K562 (cell line): ENCODE measurements at places on chromosomes 2 and 18. TPM values are rescaled to one million over a fixed set of nuclear protein-coding genes. Genes with fewer than 3 reads are reported as not detected.

Gene IL1F10
- not detected in 2 replicates for total RNA-seq

Gene CTAGE1
- total RNA-seq: not detected in 2 replicates

Gene ALPG
- total RNA-seq: not detected in 2 replicates

Gene LRP1B
- total RNA-seq: not detected in 2 replicates

Gene DHRS9
- 0.27 and 0.49 TPM in 2 replicates for total RNA-seq

DNA sequence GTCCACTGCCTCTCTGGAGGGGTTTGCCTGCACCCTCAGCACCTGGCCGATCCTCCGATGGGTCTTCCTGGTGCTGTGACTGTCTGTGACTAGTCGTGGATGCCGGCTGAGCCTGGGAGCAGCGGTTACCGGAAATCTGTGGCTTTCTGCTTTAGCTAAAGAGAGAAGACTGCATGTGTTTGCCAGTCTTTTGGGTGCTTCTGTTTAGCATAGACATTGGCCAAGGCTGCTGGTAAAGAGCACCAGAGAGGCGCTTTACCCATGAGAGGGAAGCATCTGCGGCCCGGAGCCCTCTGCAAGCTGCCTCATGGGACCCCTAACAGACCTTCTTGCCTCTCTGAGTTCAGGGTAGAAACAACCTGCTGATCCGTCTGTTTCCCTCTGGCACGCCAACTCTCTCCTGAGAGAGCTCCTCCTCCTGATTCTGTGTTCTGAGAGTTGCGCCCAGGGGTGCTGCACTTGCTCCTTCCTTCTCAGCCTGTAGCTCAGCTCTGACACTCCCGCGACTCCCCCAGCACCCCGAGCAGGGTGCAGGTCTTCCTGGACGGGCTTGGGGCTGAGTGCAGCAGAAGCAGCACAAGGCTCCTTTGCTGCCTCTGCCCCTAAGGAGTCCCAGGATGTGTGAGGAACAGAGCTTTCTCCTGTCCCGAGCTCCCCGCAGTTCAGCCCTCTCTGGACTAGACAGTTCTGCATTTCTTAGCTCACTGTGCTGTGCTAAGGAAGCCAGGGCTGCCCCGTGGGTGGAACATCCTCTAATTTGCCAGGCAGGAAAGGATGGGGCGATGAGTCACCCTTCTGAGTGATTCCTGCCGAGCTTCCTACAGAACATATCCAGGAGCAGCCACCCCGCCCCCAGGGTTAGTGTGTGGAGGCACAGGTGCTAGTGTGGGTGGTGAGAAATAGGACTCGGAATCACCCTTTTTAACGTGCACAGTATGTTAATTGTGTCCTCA is 203.2 kb downstream of the SH3RF3 start:
- DNase-seq: no peak

DNA sequence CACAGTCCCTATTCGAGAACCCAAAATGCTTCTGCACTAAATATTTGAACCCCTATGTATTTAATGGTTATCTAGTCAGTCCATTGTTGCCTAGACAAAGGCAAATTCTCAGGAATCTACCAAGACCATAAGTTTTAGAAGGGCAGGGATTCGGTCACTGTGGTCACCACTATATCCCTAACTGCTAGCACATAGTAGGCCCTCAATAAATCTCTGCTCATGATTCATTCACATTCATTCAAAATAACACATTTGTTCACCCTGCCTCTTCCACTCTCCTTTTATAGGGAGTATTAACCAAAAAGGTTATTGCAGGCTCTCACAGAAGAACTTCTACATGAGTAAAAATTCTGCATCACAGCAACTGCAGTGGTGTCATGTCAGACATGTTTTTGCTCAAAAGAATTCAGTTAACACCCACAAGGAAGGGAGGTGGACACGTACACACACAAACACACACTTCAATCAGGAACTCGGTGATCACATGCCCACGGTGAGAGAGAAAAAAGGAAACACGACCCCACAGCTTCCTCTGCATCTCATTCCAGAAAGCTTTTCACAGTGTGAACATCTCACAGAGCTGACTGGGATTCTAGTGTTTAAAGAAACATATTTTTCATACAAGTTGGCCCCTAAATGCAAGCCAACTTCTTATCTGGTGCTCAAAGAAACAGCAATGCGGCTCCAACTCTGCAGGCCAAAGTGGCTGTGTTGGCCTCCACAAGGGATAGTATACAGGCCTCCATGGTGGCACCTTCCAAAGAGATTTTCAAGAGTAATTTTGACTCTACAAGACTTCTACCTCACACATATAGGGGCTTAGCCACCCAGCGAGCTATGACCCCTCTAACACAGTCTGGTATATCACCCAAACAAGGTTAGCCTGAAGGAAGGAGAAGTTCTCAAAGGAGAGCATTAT is 98.0 kb downstream of the ANKRD44 start:
- no peak for DNase-seq

DNA sequence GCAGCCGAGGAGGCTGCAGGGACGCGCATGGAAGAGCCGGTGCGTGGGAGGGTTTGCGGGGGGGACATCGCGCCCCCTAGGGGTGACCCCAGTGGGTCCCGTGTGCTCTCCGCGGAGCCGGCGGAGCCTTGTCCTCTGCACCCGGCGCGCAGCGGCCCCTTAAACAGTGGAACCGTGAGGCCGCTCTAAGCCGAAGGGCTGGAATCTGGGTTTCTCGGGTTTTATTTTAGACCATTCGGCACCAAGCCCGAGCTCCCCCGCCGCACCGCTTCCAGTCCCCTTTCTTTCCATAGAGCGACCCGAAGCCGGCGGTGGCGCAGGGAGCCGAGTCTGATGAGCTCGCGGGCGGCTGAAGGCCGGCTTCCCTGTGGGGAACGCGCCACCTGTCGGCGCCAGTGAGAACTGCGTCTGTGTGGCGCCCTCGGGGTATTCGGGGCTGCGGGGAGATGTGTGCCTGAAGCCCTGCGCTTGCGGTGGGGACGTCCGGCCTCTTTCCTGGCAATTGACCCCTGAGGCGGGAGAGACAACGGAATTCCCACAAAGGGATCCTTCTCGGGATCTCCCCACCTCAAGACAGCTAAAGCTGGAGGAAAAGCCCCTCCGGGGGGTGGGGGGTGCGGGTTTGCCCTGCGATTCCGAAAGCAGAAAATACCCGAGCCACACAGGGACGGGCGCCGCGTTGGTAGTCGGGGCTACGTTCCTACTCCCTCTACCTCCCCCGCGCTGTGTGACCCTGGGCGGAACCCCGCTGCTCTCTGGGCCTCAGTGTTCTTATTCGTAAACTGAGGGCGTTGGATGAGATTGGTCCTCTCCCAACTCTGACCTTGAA is 8.2 kb upstream of the EN1 start:
- peak; percentile 82 for DNase-seq

- DNase-seq: no peak
Measured at GRCh38 chr2:79994161-79994560, 310.4 kb downstream of the LRRTM1 start.

DNA sequence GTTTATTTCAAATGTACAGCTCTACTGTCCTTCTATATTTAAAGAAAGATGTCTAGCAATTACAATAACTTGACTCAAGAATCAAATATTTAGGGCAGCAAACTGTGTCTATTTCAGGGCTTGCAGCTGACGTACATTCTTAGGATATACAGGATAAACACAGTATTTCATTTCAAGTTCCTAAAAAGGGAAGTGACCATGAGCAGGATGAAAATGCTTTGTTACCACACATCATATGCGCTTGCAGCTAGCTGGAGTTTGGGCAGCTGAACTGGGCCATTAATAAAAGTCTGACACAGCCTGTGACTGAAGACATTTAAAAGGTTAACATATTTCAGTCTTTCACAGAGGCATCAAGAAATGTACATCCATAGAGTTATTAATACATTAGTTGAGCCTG is 264.6 kb upstream of the TRIB2 start:
- no peak for DNase-seq

- DNase-seq: no peak
Measured at GRCh38 chr18:11251229-11251890, 102.0 kb upstream of the PIEZO2 start.

GRCh38 chr2:231795525-231796327 is 9.5 kb downstream of the COPS7B start:
- peak; percentile 11 for DNase-seq

DNA sequence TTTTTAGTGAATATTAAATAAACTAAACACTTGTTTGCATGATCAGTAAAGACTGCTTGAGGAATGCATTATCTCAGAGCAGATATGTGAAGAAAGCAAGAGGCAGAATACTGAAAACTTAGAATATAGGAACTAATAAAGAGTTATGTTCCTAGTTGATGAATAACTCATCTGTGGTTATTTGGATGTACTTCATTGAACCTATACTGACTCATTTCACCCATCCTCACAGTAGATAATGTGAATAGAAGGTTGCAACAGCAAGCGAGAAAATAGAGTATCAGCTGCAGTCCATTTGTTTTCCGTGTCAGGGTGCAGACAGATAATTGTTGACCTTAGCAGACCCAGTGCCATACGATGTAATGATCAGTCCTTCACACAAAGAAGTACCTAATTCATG is 945.7 kb upstream of the LRRTM1 start:
- no peak for DNase-seq

GRCh38 chr2:24623535-24623934 is 132.5 kb downstream of the NCOA1 start:
- no peak for DNase-seq

DNA sequence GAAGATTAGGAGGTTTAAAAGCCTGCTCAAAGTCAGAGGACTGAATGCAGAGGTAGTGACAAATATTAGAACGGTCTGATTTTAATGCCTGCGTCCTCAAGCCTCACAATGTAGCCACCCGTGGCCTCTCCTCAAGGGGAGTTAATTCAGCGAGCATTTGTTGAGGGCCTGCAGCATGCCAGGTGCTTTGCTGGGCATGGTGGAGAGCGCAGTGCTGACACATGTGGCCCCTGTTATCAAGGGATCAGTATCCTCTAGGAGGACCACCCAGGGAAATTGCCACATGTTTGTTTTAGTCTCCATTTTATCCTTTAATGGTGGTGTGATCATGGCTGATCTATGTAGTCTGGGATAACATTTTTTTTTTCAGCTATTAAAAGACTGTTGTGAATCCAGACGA is 19.2 kb downstream of the PMAIP1 start:
- DNase-seq: no peak
